ENCODE measurements at places on chromosomes 2 and 18.

GRCh38 chr2:171271386-171271785 is 110.7 kb upstream of the TLK1 start:
- DNase-seq, result no peak

GRCh38 chr2:209369656-209370055 is 54.2 kb upstream of the MAP2 start:
- no peak for DNase-seq

- DNase-seq, result no peak
Measured at GRCh38 chr2:61255580-61256437, 93.8 kb downstream of the C2orf74 start.

GRCh38 chr2:109466674-109467575 is 146.8 kb downstream of the SEPTIN10 start:
- no peak for DNase-seq

Data from activated T-cell treated with anti-CD3 and anti-CD28 coated beads, Interleukin-2, amount 50 U/mL, for 4 hours (primary cell).